GM04504 (cell line): ENCODE measurements at places on chromosomes 2 and 18.
A peak's percentile ranks its signal among the peaks of the same experiment; 100 is the strongest.

GRCh38 chr2:170972296-170973224 is 43.5 kb downstream of the GORASP2 start:
- no peak for DNase-seq

DNA sequence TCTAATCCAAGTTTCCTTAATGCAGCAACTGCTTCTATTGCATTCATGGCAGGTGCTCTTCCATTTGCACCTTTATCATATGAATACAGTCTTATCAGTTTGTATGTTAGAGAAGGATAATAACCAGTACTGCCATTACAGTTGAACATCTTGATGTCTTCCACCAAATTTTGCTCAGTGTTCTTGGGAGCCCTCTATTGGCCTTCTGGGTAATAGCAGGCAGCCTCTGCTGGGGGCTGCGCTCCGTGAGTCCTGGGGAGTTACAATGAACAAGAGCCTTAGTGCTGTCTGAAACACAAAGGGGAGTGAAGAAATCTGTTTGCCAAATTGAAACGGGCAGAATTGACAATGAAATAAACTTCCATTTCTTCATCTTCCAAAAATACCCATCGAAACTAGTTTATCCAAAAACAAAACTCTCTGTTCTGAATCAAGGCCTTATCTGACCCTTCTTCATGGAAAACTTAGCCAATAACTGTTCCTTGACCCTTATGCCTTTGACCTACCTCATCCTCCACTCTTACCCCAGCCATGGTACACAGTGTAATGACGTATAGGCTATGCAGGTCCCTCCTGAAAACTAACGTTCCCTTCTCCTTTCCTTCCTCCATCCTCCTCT is 79.9 kb downstream of the ALK start:
- DNase-seq, result peak; percentile 11

- no peak for DNase-seq
Measured at GRCh38 chr2:1607236-1607920, 136.9 kb downstream of the PXDN start.

DNA sequence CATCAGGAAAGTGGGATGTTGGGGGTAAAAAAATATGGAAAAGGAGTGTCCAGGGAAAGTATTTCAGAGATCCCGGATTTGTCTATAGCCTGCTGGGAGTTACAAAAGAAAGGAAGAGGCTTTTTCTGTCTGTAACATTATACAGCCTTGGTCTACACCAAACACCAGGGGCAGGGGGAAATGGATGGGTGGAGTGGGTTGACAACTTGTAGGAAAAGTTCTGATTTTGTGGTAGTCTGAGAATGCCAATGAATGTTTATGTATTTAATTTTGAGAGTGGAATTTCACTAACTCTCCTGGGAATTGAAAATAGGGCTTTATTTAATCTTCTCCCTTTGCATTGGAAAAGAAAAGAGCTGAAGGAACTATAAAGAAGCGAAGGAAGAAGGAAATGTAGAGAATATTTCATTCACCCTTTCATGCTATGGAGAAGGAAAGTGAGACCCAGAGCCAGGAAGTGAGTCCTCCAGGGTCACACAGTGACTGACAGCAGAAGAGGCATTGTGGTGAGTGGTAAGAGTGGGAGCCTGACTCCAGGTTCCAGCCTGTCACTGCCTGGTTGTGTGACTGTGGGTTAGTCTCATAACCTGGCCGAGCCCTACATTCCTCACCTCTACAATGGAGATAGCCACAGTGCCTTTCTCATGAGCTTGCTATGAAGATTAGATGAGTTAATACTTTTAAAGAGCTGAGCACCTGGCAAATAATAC is 346.3 kb upstream of the TNP1 start:
- no peak for DNase-seq

GRCh38 chr2:24330161-24330560 is 30.2 kb downstream of the ITSN2 start:
- DNase-seq, result no peak

- DNase-seq, result no peak
Measured at GRCh38 chr2:113242327-113242726, 36.4 kb downstream of the PAX8 start.

- peak; percentile 3 for DNase-seq
Measured at GRCh38 chr2:102915128-102915527, 153.3 kb downstream of the TMEM182 start.

- no peak for DNase-seq
Measured at GRCh38 chr18:79400591-79401381, 5.1 kb downstream of the NFATC1 start.

DNA sequence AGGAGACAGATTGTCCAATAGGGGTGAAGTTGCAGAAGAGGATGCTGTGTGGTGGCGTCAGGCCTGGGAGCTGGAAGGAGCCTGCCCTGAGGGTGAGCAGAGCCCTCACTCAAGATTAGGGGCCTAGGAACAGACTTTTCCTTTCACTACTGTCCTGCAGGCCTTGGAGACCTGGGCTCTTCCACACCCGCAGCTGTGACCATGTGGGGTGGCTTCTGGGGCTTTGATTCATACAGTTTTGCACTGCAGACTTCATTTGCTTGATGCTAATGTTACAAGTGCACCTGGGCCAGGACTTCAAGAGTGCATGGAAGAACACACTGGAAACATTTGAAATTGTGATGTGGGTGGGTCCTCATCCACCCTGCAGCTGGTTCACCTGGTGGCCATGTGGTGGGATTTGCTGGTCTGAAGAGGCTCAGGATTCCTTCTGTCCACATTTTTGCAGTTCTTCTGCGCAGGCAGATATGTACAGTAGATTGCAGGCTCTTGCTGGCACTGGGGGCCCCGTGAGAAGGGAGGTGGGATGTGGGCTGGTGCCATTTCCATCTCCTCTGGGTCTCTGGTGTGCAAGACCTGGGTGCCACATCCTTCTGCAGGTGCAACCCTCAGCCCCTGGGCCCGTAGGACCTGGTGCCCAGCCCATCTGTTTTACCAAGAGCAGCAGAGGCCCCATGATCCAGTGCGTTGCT is 9.9 kb downstream of the GLI2 start:
- DNase-seq, result no peak

DNA sequence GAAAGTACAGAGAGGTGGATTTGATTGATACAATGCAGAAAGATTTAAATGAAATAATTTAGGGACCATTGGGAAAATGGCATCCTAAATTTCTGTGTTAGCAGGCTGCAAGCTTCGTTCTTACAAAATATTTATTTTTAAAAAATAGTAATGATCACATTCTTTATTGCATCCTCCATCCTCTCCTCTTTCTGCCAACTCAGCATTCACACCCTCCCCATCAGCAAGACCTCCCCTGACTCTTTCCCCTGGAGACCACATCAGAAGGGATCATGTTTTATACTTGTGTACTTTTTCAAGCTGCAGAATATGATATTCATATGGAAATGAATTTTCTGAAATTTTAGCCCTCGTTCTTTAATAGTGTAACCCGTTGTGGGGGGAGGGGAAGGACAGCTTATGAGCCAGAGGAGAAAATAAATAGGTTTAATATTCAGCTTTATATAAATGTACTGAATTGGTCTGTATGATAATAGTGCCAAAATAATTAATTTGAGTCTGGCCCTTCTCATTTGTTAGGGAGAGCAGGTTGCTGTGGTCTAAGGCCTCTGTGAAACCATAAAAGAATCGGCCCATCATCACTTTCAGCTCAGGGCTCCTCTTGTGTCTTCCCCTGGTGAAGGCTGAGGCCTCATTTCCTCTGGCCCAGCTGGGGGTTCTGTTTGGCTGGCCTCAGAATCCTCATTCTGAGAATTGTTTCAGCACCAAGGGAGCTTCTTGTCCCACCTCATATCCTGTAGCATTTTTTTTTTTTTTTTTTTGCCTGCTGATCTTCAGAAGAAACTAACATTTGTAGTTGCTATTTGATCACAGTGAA is 330.8 kb downstream of the TXNL1 start:
- DNase-seq, result no peak

GRCh38 chr2:105775809-105776559 is 31.3 kb downstream of the NCK2 start:
- peak; percentile 24 for DNase-seq

- no peak for DNase-seq
Measured at GRCh38 chr2:171894612-171894947, 536 bp upstream of the SLC25A12 start.

- no peak for DNase-seq
Measured at GRCh38 chr2:182713601-182714000, 2.5 kb upstream of the DNAJC10 start.

GRCh38 chr2:33526132-33526531 is 49.7 kb downstream of the RASGRP3 start:
- DNase-seq, result no peak

DNA sequence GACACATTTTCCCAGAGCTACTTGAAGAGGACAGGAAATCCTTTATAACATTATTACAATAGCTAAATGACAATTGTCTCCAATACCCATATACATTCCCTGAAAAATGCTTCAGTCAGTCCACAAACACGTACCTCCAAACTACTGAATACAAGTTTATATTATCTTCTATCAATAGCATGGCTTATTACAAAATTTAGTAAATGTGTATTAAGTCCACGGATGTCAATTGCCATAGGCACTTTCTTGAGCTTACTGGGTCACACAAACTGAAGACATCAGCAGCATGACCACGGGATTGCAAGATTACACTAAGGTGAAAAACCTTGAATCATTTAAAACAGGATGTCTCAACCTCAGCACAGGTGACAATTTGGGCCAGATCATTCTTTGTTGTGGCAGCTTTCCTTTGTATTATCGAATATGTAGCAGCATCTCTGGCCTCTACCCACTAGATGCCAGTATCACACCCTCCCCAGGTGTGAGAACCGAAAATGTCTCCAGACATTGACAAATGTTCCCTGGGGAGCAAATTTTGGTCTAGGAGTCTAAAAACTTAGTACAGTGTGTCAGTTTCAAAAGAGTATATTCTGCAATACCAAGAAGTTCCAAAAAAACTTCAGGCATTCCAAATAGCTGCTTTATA is 1.4 kb downstream of the MBD2 start:
- DNase-seq, result no peak
